ENCODE measurements at places on chromosomes 12 and 14. TPM values are rescaled to one million over a fixed set of nuclear protein-coding genes. Genes with fewer than 3 reads are reported as not detected.

Gene GAS2L3
- polyA plus RNA-seq, result 1.1 TPM

- no peak for DNase-seq
Observed at GRCh38 chr12:98295681-98296080, 219.7 kb upstream of the TMPO start.

DNA sequence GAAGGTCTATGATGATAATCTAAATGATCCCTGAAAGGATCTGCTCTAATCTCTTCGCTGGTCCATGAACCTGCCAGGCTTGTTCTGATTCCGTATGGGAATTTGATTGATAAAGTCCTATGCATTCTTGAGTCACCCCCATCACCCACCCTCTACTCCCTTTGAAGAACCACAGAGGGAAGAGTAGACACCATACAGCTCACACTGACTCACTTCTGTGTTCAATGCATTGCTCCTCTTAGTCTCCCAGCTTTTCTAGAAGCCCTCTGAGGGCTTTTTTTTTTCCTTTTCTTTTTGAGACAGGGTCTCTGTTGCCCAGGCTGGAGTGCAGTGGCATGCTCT lies 18.5 kb upstream of the GPRC5A start:
- DNase-seq, result no peak

DNA sequence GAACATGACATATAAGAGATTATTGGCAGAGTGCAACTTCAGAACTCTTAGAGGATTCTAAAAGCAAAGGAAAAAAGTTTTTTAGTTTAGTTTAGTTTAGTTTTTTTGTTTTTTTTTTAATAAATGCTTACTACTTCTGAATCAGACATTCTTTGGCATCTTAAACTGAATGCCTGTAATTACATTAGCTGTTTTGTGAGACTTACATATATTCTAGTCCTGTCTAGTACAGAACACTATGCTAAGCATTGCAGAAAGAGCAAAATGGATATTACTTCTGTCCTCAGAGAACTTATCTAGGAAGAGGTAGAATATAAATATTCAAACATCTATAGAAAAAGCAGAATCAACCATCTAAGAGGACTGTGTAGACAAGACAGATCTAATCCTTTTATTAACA lies 133.2 kb downstream of the RAD51B start:
- no peak for DNase-seq

Gene PZP
- polyA plus RNA-seq, result not detected

DNA sequence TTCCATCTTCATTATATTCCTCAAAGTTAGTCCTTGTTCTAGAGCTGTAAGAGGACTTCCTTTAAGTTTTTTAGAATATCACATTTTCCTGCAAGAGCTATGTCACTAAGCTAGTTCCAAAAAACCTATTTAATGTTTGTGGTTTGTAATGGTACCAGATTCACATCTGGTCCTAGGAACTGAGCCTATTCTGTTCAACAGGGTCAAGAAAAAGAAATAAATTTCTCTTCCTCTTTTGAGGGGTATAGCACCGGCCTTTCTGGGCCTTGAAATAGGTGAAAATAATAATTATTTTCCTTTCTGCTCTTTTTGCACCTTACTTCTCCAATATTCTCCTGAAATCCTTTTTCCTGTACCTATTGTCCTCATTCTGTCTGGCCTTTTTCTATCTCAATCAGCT lies 3.6 kb upstream of the STXBP6 start:
- DNase-seq, result no peak

GRCh38 chr14:75426332-75427125 lies 1.3 kb upstream of the JDP2 start:
- DNase-seq, result no peak

Gene CPSF6
- polyA plus RNA-seq, result 19.2 TPM

GRCh38 chr14:21106176-21106497 lies 5.3 kb downstream of the TMEM253 start:
- no peak for DNase-seq

GRCh38 chr12:125132698-125133400 lies 67.6 kb downstream of the AACS start:
- no peak for DNase-seq

GRCh38 chr14:74085828-74086227 lies 1.1 kb downstream of the LIN52 start:
- DNase-seq, result no peak

GRCh38 chr14:68722186-68722585 lies 70.7 kb downstream of the ZFP36L1 start:
- no peak for DNase-seq

- peak; percentile 3 for DNase-seq
Observed at GRCh38 chr12:73277971-73278370, 1005.8 kb downstream of the TRHDE start.

GRCh38 chr14:93731753-93732152 lies 56.5 kb downstream of the PRIMA1 start:
- no peak for DNase-seq

DNA sequence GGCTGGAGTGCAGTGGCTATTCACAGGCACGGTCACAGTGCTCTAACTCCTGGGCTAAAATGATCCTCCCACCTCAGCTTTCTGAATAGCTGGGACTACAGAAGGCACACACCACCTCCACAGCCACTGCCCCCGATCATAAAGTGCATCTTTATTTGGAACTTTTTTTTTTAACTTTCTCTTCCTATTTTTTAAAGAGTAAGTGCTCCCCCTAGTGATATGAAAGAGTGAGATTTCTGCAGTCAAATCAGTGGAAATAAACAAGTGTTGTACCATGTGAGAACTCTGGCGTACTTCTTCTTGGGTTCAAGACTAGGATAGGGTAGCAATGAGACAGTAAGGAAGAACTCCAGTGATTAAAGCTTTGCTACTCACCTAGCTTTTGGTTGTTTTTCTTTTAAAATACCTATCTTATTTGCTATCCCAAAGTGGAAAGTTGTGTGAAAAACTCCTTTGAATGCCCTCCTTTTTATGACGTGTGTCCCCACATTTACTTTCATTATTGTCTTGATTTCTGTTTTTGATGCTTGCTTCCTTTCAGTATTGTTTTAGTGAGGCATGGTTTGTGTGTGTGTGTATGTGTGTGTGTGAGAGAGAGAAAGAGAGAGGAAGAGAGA lies 6.6 kb downstream of the PPP4R4 start:
- DNase-seq, result peak; percentile 61

GRCh38 chr14:74934476-74935359 lies 11.7 kb upstream of the RPS6KL1 start:
- no peak for DNase-seq

Gene DPPA3
- polyA plus RNA-seq, result not detected

GRCh38 chr12:75489187-75489586 lies 8.6 kb downstream of the GLIPR1 start:
- no peak for DNase-seq

DNA sequence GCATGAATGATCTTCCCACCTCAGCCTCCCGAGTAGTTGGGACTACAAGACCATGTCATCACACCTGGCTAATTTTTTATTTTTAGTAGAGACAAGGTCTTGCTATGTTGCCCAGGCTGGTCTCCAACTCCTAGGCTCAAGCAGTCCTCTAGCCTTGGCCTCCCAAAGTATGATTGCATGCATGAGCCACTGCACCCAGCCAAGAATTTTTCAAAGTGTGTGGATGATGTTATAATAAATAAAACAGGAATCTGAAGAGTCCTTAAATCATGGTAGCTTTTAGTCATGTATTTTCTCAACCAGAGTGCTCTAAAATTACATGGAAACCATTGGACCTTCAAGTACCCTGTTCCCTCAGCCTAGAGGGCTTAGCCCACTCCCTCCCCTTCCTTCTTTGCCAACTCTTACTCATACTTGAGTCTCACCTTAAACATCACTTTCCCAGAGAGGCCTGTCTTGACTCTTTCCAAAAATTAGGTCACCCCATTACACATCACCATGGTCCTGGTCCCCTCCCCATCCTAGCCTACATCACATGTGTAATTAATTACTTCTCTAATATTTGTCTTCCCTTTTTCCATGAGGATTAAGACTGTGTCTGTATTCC lies 52.2 kb upstream of the BICDL1 start:
- no peak for DNase-seq

Gene MMP19
- 13.0 TPM for polyA plus RNA-seq

GRCh38 chr12:10900530-10900929 lies 8.8 kb downstream of the TAS2R13 start:
- no peak for DNase-seq

DNA sequence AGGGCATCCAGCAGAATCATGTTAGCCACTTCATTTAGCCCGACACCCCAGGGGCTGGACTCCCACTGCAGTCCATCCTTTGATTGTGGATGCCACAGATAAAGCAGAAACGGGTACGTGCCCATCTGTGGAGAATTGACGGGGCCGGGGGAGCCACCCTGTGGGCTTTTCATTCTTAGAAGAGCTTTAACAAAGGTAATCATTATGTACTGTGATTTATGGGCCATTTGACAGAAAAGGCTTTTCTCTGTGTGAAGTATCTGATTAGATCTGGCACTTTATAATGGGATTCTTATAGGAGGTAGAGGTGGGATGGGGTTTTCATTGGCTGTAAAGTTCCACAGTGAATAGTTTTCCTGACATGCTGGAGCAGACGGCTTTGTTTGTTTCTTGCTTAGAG lies 40.4 kb downstream of the AACS start:
- no peak for DNase-seq

DNA sequence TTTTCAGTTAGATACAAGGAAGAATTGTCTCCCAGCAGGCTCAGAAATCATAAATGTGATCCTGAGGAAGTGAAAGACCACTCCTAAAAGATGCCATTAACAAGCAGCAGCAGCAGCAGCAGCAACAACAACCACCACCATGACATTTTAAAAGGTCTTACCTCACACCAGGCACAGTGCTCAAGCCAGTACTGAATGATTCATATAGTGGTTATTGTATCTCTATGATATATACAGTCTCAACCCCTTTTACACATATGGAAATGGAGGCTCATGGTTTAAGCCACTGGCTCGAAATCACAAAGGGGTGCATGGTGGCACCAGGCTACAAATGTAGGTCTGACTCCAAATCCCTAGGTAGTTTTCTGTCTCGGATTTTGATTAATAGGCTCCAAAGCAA lies 126.9 kb downstream of the KTN1 start:
- no peak for DNase-seq

- DNase-seq, result no peak
Observed at GRCh38 chr14:90871605-90872233, 55.5 kb upstream of the TTC7B start.

GRCh38 chr14:72129291-72129690 lies 197.1 kb downstream of the RGS6 start:
- DNase-seq, result peak; percentile 25

All from stomach (tissue), 19 donors.